ENCODE measurements at places on chromosomes 4 and X. TPM values are rescaled to one million over a fixed set of nuclear protein-coding genes. Genes with fewer than 3 reads are reported as not detected.

DNA sequence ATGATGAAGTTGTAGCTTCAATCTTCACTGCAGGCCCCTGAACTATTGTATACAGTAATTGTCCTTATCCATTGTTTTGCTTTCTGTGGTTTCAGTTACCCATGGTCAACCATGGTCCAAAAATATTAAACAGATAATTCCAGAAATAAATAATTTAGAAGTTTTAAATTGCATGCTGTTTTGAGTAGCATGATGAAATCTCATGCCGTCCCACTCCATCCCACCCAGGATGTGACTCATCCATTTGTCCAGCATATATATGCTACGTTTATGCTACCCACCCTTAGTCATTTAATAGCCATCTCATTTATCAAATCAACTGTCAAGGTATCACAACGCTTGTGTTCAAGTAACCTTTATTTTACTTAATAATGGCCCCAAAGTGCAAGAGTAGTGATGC is 34.5 kb downstream of the IQCM start:
- DNase-seq: no peak

- DNase-seq: no peak
Observed at GRCh38 chr4:80500613-80501012, 165.1 kb downstream of the CFAP299 start.

RIPPLY1 gene
- total RNA-seq: 1.2 TPM

DNA sequence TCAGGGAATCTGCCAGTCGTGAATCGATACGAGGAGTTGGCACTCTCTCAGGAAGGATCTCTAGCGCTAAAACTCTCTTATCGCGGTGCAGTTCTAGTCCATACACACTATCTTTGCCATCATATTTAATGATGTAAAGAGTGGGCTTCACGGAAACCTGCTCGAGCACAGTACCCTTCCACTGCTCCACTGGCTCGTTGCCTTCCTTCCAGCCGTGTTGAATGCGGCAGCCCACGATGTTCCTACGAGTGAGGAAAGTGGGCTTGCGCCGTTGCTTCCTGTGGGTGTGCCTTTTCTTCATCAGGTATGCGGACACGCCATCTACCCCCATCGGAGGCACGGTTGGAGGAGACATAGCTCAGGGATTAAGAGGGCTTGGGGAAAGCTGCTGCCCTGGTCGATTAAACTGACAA is 661 bp downstream of the SPIN4 start:
- DNase-seq: peak; percentile 35

PCSK1N gene
- total RNA-seq: 5.4 TPM

MPP1 gene
- 24.3 TPM for total RNA-seq

DNA sequence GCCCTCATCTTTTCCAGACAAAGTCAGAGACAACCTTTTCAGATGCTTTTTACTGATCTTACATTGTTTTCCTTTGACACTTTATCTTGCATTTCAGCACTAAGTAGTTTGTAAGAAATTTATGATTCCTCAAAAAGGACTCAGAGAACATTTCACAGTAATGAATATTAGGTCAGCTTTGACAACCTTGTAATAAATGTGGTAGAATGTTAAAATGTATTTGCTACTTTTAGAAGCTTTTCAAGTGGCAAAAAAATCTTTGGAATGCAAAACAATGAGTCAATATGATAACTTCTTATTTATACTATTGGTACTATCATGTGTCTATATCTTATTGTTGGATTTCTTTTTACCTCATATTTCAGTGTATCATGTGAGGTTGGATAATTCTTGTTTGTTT is 146.2 kb upstream of the FAT4 start:
- no peak for DNase-seq

- no peak for DNase-seq
Observed at GRCh38 chr4:111113591-111113990, 490.7 kb upstream of the PITX2 start.

SLC10A4 gene
- total RNA-seq: 1.8 TPM

MMRN1 gene
- 13.7 TPM for total RNA-seq

- DNase-seq: no peak
Observed at GRCh38 chr4:182538031-182538430, 294.8 kb downstream of the TENM3 start.

ERVMER34-1 gene
- under 0.01 TPM for total RNA-seq

DNA sequence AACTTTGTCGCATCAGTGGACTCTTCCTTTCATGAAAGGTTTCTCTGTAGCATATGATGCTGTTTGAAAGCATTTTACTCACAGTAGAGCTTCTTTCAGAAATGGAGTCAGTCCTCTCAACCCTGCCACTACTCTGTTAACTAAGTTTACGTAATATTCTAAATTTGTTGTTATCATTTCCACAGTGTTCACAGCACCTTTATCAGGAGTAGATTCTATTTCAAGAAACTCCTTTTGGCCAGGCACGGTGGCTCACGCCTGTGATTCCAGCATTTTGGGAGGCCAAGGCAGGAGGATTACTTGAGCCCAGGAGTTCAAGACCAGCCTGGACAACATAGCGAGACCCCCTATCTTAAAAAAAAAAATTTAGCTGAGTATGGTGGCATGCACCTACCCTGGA is 90.0 kb downstream of the KDM6A start:
- DNase-seq: no peak

DNA sequence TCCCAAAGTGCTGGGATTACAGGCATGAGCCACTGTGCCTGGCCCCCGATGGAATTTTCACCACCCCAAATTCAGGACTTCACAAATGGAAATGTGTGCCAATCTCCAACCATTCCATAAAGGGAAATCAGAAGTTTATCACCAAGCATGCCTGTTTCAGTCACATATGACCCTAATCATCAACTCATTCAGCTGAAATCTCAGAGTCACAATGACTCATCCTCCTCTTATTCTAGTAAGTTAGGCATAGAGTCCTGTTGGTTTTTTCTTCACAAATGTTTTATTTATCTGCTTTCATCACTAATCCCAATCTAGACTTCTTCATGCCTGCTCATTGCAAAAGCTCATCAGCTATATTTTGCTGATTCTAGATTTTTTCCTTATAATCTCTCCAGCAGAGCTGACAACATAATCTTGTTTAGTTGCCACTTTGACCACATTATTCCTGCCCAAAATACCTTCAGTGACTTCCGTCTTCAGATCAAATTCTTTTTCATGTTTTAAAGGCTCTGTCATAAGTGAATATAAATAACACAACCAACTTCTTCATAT is 83.3 kb downstream of the SLC7A11 start:
- no peak for DNase-seq

DNA sequence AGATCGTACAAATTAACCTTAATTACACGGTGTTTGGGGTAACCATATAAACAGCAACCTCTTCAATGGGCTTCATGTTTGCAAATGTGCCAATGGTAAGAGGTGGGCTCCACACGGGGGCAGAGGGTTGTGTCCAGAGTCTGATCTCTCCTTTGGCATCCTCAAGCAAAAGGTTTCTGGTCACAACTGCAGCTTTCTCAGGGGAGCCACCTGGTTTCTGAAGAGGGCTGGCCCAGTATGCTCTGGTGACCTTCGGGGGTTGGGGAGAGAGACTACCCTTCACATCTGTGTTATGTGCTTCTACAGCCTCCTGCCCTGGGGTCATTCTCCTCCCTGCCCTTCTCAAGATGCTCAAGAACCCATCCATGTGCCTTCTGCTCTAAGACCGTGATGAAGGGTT is 259.6 kb downstream of the CRLF2 start:
- no peak for DNase-seq

NAT8L gene
- total RNA-seq: 0.09 TPM

DNA sequence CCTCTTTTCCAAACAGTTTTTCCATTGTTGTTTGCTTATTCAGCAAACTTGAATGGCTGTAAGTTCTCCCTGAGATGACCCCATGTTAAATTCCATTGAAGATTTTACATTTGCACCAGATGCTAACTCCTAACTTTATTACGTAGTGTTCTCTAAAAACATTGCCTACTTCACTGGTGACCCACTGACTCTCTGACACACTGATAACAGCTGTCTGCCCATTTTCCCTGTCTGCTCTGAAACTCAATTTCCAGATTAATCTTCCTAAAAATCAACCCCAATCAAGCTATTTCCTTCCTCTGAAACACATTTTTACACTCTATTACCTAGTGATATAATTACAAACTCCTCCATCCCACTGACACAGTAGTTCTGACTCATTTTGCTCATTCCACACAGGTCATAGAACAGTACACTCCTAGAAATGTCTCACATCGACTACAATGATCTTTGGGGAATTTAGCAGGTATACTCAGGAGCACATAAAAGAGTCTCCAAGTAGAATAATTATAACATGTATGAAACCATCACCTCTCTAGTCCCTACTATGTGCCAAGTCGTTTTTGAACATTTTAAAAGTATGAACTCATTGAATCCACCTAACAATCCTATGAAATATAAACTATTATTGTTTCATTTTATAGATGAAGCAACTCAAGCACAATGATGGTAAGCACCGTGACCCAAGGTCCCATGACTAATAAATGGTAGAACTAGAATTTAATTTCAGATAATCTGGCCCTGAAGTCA is 210.9 kb downstream of the SLIT2 start:
- DNase-seq: no peak

DNA sequence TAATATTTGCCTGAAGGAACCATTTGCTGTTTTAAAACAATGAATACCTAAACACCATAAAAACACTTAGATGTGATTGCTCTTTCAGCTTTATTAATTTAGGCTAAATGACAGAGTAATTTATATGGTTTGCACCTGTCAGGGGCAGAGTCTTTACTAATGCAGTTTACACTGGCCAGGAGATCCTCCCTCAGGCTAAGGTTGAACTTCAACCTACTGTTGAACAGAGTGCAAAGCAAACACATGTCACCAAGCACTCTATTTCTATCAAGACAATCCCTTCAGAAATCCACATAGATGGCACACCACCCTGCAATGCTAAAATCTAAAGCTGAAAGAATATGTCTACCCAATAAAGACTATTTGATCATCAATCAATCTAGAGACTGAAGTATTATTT is 147.3 kb downstream of the KLHL13 start:
- no peak for DNase-seq

DNA sequence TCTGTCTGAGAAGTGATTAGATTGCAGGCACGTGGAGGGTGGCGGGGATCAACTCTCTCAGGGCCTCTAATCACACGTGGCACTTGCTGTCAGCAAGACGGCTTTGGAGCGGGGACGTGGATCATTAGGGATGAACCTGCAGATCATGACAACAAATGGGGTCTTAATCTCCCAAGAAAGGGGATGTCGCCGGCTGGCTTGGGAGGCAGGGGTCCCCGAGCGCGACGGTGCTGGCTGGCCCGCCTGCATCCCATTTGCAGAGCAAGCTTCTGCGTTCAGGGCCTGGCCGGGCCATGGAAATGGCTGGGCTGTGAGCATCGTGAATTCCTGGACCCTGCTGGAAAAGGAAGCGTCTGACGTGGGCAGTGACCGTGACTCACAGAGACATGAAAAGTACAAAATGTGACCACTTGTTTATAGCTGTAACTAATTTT is 85.1 kb upstream of the SHOX start:
- no peak for DNase-seq

DNA sequence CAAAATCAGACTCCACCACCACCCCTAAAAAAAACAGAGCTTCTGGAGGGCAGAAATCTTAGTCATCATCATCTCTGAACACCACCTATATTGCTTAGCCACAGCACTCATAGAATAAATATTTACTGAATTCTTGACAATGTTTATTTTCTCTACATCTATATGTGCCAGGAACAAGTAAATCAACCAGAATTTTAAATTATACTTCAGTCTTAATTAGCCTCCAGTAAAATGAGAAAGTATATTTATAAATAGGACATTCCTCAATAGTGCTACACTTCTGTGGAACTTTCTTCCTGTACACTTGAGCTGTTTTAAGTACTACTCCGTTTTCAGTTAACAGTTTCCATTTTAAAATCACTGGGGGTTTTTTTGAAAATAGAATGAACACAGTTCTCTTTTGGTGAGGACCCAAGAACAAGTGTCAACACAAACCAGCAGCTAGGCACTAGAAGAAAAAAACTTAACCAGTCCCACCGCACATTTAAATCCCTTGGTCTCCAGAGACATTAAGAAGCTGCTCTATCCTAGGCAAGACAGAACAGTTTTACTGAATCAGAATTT is 25.5 kb downstream of the SMIM14 start:
- DNase-seq: no peak

GRCh38 chr4:141174457-141174856 is 41.2 kb upstream of the RNF150 start:
- DNase-seq: no peak

MAGEA6 gene
- total RNA-seq: not detected

GRCh38 chr4:135277980-135278315 is 1076.4 kb upstream of the PABPC4L start:
- no peak for DNase-seq

DNA sequence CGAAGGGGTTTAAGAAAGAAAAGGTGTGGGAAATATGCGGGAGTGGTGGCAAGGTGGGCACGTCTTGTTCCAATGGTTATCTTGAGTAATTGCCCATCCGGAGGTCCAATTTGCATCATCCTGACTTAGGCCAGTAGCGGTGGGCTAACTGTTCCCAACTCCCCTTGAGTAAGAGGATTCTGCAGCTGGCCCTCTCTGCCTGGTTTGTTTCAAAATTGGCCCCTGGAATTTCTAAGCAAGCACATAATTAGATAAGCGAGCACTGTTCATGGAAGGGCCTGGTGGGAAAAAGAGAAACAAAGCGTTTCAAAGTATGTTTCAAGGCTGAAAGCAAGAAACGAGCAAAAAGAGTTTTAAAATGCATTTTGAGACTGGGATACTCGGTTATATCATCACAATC is 198.2 kb downstream of the CEP135 start:
- DNase-seq: no peak

DNA sequence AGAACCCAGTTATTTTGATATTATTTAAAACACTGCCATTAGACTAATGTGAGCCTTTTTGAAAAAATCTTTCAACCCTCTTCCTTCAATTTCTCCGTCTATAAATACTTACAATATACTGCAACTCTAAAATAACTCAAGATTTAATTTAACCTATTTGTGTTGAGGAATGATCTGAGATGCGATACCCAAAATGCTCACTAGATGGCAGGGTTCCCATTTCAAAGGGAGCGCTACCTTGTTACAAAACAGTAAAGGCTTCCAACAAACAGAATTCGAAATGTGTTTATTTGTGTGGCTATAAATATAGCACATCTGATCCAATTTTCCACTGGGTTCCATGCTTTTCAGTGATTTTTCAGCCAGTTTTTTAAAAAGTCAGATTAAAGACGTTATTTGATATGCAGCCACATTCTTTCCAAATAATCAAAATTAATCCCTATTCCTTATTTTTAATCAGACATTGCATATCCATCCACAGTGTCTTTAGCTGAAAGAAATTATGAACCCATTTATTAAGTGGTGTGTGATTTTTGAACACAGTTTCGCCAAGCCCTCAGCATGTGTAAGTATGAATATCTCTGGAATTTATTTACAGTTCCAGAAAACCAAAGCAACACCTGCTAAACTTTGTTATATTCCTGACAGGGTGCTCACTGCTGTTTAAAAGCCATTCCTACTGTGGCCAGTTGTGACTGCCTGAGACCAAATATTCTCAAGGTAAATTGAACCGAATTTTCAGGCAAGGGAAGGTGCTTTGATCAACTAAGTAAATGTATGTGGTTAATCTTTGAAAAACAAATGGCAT is 668.0 kb upstream of the LCORL start:
- peak; percentile 50 for DNase-seq

SH3RF1 gene
- 1.8 TPM for total RNA-seq

- DNase-seq: peak; percentile 61
Observed at GRCh38 chr4:139841464-139842195, 176.0 kb downstream of the MGST2 start.

HTN1 gene
- total RNA-seq: not detected
